ENCODE measurements at places on chromosomes 16 and 17.

- peak; percentile 58 for DNase-seq
Observed at GRCh38 chr17:50346313-50347116, 589 bp downstream of the XYLT2 start.

DNA sequence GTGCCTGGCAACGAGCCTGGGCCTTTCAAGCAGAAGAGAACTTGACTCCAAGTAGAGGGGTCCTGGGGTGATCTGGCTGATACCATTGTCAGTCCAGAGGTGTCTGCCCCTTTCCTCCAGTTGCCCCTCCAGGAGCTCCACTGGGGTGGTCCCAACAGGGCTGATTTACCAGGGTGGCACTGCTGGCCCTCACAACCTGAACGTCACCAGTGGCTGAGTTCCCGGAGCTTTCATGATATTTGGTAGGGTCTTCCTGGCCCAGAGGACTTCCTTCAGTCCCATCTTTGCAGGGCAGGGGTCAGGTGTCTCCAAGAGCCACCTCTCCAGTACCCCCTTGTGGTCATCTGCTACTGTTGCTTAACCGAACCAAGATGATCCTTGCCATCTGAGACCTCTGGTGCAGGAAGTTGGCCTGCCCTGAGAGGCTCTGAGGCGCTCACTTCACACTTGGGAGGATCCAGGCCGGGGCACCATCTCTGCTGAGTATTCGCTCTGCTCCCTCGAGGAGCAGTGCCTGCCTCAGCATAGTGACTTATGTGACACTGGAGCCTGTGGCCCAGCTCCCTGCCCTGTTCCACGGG, 3.5 kb downstream of the LIMD2 start:
- peak; percentile 59 for DNase-seq

DNA sequence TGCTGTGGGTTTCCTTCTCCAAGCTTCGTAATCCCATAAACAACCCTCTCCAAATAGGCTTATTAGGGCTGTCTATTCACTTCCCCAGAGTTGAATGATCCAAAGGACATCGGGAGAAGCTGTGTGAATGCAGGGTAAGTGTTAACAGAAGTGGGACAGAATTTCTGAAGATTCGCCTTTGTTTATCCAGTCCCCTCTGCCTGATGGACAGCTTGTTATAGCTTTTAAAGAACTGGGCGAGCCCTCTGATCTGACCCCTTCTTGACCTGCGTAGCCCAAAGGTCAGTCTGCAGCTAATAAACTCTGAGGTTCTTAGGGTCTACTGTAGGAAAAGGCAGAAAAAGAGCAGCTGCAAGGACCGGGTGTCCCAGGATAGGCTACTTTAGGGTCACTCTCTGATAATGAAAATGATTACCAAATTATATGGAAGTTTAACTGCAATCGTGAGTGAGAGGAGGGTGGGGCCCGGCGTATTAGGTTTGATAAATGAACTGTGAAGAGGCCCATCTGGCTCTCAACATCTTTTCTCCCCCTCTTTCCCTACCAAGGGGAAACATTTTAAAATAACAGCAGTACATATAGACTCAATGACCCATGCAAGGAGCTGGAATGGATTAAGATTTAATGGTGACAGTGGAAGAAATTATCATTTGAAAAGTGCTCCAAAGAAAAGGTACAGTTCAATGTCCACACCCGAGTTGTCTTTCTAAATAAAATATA, 233.4 kb downstream of the FTO start:
- no peak for DNase-seq

GRCh38 chr17:58147930-58148434, at the start of gene OR4D1:
TSS of gene OR4D1 (plus strand) at chr17:58148384. CDS start at chr17:58155154, 6,770 bp downstream.
- DNase-seq, result no peak

GRCh38 chr16:13436641-13437412, 483.1 kb upstream of the ERCC4 start:
- DNase-seq, result no peak

GRCh38 chr16:77509051-77509450, 74.2 kb upstream of the ADAMTS18 start:
- no peak for DNase-seq

- DNase-seq, result peak; percentile 44
Observed at GRCh38 chr17:61904094-61904710, 23.6 kb downstream of the INTS2 start.
